SW 1271 (cell line): ENCODE measurements at places on chromosomes 16 and 17.

DNA sequence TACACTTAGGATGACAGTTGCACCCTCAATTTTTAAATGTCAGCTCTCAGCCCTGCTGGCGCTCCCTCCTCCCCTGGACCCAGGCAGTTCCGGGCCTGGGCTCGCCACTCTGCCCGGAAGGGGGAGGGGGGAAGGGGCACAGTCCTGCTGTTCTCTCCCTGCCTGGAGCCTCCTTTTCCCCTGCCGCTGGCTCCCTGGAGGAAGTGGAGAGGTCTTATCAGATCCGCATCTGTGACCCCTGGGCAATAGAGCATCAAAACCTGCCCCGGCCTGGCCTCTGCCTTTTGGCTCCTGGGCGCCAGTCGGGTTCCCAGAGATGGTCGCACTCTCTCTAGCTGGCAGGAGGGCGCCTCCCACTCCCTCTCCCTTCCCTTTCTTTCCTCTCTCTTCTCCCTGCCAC, 149.3 kb downstream of the IRF8 start:
- DNase-seq: no peak

DNA sequence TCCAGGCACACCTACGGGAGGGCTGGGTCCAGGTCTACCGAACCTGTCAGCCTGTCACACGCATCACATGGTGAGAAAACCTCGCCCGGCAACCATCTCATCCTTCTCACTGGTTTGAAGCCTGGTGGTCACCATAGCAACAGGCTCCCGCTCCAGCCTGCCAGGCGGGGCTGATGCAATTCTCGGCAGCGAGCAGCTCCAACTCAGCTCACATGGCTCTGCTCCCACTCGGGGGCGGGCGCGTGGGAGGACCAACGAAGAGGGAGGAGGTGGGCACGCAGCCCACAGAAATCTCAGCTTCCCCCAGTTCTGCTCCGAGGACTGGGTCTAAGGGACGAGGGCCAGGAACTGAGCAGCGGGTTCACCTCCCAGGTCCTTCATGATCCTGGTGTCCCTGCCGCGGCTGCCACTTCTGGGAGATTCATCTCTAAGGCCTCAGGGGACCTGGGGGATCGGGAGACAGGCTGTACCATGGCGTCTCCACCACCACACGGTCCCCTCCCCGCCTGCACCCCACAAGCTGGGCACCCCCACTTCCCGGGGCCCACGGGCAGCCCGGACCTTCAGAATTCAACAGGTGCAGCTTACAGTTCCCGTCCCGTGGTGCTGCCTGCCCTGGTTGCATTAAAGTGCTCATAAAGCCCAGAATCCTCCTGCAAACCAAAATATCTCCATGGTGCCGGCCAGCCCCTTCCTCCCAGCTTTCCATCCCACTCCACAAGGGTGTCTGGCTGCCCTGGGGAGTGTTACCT, 25.8 kb downstream of the ABR start:
- DNase-seq: no peak

DNA sequence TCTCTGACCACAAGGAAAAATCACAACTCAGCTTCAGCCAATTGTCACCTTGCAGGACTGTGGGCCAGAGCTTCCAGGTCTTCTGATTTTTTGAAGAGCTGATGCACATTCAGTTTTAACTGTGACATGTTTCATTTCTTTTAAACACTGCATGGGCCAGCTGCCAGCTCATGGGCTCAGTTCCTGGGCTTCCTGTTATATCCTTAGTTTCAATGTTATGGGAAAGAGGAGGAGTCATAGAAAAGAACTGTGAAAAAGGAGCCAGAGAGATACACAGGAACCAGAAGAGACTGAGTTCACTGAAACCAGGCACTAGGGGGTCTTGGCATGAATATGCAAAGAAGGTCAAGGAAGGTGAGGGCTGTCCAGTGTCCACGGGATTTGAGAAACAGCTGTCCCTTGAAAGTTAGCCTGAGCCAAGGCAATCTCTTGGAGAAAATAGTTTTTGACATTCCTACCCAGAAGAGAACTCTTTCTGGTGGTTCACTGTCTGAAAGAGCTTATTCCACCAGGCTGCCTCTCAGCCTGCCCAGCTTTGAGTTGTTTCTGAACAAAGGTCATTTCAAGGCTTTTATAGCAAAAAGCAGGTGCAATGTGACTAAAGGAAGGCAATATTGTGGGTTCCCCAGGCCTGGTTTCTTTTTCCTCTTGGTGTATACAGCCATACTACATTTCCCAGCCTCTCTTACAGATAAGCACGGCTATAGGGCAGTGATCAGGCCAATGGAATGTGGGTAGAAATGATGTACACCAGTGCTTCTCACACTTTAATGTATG, 10.5 kb downstream of the PDILT start:
- no peak for DNase-seq

DNA sequence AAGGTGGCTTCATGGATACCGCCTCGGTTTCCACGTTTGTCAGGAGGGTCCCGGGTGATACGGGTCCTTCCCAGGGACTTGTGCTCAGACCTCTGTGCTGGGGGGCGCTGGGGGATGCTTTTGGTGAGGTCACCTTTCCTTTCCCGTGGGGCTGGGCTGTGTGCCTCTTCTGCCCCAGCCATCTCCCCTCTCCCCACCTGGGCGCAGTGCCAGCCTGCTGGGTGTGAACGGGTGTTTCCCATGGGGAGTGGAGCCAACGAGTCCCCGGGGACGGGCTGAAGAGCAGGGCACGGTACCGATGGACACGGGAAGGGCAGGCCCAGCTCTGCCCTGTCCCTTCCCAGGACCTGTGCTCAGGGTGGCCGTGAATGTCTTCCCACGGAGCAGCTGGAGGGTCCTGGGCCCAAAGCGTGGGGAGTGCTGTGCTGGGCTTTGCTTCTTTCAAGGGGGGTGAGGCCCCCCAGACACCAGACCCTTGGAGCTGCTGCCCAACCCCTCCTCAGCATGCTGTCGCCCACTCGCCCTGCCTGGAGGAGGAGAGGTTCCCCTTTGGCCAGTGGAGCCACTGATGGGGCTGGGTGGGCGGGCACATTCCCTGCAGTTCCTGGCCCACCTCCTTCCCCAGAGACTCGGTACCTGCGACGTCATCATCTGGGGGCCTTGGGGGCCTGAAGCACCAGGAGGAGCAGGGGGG, 15.5 kb downstream of the TELO2 start:
- no peak for DNase-seq

GRCh38 chr16:86660623-86661022, 82.3 kb downstream of the FOXL1 start:
- no peak for DNase-seq

DNA sequence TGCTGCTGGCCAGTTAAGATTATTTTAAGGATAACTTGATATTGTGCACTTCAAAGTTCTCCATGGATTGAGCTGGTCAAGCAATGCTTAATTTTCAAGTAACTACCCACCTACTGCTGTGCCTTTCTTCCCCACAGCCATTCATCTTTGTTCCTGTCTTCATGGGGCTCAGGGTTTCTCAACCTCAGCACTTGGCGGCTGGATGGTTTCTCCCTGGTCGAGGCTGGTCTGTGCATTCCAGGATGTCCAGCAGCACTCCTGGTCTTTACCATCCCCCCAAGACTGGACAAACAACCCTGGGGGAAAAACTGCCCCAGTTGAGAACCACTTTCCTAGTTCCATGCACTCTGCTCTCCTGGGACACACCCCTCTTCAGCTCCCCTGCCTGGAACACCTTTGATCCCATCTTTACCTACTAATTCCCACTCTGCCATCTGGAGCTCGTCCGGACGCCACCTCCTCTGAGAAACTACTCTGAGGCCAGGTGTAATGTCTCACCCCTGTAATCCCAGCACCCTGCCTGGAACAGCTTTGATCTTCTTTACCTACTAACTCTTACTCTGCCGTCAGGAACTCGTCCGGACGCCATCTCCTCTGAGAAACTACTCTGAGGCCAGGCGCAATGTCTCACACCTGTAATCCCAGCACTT, 81.5 kb downstream of the NXN start:
- no peak for DNase-seq

GRCh38 chr17:82973456-82974135, 105.8 kb upstream of the METRNL start:
- no peak for DNase-seq

DNA sequence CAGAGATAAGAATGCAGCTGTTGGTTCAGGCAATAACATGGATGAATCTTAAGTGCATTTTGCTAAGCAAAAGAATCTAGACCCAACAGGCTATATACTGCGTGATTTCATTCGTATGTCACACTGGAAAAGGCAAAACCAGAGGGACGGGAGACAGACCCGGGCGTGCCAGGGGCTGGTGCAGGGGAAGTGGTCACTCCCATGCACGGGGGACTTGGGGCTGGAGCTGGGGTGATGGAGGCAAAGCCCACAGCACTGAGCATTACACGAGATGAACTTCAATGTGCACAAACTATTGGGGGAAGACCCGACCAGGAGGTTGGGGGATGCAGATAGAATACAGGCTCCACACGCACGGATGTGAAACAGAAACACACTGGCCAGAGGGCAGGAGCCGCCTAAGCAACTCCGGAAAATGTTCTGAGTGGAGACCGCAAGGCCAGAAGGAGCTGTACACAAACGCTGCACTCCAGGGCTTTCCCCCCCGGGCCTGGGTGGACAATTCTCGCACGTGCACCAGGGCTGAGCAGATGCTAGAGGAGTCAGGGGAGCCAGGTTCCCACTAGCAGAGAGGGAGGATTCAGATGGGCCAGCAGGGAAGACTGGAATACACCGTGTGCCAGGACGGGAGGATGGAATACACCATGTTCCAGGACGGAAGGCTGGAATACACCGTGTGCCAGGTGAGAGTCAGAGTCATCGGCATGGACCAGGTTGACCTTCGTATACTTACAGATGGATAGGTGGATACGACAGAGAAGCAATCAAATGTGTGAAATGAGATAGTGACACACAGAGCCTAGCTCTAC, 11.3 kb downstream of the LMF1 start:
- no peak for DNase-seq

DNA sequence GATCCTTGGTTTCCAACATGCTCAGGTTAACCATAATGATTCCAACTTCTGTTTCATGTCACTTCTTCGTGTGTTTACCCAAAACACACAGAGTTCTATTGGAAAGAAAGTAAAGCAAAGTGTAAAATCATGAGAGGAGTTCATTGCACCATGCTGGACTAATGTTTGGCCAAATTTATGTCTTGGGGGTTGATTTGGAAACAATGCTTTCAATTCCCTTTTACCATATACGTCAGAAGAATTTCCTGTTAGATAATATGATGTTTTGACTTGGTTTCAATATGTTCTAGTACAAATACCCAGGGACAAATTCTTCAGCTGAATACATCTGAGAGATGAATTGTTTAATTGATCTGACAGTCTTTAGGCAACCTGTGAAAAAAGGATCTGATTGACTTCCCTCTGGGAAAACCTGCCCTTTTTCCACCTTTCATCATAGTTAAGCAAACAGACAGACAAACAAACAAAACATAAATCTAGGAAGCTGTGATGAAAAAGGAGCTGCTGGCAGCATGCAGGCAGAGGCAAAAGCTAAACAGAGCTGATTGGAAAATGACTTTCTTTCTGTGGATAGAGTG, 26.0 kb upstream of the MPHOSPH6 start:
- DNase-seq: no peak

- no peak for DNase-seq
Observed at GRCh38 chr17:30321314-30321713, 12.5 kb downstream of the TMIGD1 start.

- no peak for DNase-seq
Observed at GRCh38 chr16:57357330-57358085, 1.1 kb upstream of the CCL22 start.

DNA sequence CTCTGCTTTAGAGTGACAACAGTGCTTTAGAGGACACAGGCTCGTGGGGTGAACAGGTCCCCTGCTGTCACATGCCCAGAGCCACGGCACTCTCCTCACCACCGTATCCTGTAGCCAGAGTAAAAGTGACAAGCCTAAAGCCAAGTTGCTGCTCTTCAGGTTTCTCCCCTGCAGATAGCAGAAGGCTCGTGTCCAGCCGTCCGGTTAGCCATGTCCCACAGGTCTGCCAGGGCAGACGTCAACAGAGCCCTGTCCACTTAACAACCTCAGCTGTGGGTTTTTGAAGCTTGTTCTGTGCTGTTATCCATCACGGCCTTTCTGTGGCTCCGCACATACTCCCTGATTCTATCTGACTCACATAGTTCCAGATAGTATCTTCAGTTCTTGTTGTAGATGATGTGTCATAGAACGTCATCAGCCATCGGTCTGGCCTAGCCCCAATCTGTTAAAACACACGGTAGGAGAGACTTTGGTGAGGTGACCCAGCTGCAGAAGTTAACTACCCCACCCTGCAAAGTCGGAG, 100.7 kb downstream of the SOCS1 start:
- DNase-seq: no peak
